Sigmoid colon (tissue), 7 donors: ENCODE measurements at places on chromosomes 16 and 17. TPM values are rescaled to one million over a fixed set of nuclear protein-coding genes. Genes with fewer than 3 reads are reported as not detected.

GHDC gene
- polyA plus RNA-seq, result 25.8 TPM

DNA sequence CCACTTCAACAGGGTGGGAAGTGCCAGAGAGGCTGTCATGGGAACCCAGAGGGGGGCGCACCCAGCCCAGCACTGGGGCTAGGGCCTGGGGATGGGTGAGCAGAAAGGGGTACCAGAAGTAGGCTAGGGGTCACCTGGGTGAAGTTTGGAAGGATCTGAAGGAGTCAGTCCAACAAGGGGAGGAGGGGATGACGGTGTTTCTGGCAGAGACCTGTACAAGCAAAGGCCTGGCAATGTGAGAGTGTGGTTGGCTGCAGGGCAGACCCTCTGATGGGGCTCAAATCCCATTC, 13.4 kb upstream of the KATNB1 start:
- no peak for DNase-seq

DNA sequence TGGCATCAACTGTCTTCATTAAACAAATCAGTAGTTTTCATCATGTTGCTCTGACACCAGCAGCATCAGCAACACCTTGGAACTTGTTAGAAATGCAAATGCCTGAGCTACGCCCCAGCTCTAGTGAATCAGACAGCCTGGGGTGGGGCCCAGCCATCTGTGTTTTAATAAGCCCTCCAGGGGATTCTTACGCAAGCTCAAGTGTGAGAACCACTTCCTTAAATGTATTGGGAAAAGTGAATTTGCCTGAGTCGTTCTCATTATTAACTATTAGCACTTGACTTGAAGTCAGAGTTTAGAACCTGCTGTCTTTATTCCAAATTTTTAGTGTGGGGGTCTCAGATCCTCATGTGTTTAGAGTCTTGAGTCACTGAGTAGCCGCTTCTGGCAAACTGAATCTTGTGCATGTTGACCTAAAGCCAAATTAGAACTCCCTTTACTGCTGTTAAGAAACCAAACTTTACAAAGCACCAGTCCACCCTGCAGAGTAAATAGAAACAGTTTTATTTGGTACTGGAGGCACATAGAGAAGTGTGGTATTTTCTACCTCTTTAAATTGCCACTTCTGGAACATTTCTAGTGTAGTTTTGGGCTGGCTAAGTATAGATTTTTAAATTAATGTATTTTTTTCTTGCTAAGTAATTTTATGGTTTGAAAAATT, 137.4 kb upstream of the COX10 start:
- peak; percentile 88 for DNase-seq

RPUSD1 gene
- 17.3 TPM for polyA plus RNA-seq

SNN gene
- 5.1 TPM for polyA plus RNA-seq

NKIRAS2 gene
- polyA plus RNA-seq, result 32.6 TPM

DNA sequence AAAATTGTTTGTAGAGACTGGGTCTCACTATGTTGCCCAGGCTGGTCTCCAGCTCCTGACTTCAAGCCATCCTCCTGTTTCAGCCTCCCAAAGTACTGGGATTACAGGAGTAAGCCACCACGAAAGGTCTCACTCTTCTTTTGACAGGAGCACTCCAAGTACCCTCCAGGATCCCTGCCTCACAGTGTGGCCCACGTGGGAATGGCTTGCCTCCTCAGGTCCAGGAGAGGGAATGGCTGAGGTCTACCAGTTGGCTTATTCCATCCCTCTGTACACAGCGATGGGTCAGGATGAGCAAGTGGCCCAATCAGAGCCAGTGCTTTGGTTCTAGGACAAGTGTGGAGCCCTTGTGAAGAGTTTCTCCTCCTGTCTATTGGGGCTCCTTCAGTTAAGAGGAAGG, 73.7 kb upstream of the ZNF423 start:
- peak; percentile 15 for DNase-seq

GRCh38 chr16:7304958-7305357, 27.7 kb upstream of the RBFOX1 start:
- no peak for DNase-seq

HBZ gene
- 0.10 TPM for polyA plus RNA-seq

DNA sequence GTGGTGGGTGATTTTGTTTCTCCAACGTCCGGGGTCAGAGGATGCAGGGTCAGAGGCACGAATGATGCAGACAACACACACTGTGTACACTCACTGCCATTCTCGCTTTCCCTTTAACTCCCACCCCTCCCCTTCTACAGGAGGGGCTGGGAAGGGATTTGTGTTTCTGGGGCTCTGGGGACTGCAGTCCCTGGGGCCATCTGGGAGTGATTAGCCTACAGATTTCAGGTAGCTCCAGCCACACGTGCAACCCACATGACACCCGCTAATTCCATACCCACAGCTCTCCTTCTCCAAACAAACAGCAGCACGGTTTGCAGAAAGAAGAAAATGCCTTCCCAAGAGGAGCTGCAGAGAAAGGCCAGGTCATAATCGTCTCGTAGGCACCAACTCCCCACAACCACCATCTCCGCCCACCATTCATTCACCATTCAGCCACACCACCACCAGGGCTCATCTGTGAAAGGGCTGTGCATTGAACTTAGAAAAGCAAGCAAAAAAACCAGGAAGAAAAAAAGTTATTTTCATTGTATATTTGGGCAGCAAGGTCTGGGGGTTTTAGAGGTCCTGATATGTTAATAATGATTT, 9.4 kb upstream of the SOX9 start:
- DNase-seq, result no peak

RNF222 gene
- 0.03 TPM for polyA plus RNA-seq
